ENCODE measurements at places on chromosomes 7 and 10.

- DNase-seq = no peak
Measured at GRCh38 chr7:2983586-2983985, 60.1 kb downstream of the CARD11 start.

- no peak for DNase-seq
Measured at GRCh38 chr7:26673271-26673670, 191.1 kb downstream of the SKAP2 start.

GRCh38 chr7:157694376-157694665, 357.5 kb downstream of the DNAJB6 start:
- no peak for DNase-seq

DNA sequence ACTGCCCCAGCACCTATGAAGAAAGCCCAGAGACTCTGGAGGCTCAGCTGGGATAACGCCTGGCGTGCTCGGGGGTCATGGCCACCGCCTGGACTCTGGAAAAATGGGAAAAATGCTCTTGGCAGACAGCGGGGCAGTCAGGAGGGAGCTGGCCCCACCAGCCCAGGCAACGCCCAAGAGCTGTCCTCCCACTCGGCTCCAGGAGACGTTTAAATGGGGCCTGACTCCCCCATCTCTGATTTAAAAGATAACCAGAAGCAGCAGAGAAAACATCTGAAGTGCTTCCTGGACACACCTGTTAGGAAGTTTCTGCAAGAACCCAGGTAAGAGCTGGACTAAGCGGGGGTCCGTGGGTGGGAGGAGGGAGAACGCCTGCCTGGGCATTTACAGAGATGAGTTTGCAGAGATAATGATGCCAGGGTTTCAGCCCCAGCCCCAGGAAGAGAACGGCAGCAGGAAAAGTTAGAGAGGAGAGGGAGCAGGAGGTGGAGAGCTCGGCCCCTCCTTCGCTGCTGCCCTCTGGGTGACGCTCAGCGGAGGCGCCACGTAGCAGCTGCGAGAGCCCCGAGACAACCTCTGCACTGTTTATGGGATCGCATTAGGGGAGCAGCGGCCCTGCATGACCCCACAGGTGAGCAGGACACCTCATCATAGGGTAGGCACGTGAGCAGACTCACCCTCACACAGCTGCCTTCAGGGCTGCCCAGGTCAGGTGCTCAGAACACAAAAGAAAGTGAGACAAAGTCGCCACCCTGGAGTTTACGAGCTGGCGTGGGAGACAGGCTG, 83.5 kb upstream of the INSIG1 start:
- DNase-seq = no peak

DNA sequence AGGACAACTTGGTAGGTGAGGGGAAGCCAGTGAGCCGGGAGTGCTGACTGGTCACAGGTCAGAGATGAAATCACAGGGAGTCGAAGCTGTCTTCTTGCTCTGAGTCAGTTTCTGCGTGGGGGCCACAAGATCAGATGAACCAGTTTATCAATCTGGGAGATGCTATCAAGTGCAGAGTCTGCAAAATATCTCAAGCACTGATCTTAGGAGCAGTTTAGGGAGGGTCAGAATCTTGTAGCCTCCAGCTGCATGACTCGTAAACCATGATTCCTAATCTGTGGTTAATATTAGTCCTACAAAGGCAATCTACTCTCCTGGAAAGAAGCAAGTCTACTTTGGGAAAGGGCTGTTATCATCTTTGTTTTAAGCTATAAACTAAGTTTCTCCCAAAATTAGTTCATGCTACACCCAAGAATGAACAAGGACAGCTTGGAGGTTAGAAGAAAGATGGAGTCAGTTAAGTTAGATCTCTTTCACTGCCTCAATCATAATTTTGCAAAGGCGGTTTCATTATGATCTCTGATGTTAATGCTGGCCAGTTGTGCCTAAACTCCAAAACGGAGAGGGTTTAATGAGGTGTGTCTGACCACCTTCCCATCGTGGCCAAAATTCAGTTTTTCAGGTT, 8.4 kb upstream of the LMOD2 start:
- DNase-seq = no peak

DNA sequence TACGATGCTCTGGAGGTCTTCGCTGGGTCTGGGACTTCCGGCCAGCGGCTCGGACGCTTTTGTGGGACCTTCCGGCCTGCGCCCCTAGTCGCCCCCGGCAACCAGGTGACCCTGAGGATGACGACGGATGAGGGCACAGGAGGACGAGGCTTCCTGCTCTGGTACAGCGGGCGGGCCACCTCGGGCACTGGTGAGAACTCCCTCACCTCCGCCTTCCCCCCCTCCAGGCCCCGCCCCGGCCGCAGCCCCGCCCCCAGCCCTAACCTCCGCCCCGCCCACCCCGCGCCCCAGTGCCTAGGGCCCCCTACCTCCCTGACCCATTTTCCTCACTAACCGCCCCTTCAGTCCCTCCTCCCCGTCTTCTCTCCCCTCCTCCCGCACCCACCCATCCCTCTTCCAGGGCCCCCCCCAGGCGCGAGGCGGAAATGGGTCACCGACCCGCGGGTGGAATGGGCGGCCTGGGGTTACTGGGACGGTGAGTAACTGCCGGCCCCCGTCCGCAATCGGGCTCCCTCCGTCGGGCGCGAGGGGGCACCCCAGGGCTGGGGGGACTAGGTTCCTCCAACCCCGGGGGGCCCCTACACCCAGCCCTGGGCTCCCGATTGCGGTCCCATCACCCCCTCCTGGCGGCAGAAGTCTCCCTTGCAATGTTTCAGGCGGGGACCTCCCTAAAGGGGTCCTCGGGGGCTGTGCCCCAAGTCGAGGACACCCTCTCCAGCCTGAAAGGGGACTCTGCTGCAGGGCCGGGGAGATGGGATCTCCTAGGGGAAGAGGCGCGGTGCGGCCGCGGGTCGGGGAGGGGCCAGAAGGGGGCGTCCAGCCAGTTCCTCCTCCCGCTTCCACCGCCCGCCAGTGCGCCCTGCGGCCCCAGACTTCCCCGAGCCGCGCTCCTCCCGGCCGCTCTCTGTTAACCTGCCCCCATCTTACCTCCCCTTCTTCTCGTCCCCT, 2.1 kb downstream of the PCOLCE start:
- DNase-seq = peak; percentile 74

DNA sequence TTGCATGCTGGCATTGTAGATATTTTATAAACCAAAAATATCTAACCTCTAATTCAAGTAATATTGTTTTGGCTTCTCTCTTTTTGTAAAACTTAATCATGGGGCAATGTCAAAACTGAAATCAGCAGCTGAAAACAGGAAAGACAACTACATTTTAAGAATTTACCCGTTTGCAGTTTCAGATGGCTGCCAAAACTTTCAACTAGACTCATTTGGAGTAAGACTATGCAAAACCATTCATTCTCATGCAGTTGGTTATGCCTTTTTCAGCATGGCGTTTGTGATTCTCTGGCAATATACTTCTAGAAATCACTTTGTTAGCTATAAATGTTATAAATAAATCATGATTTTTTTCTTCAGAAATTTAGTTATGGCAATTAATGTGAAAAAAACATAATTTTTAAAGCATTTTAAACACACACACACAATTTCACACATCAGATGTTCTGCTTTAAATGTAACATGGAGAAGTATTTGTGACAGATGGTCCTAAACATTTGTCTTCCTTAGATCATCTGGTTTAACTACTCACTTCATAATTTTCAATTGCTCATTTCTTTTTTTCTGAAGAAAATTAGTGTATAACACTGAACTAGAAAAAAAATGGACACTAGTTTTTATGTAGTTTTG, 116.4 kb downstream of the ITGB8 start:
- DNase-seq = no peak

DNA sequence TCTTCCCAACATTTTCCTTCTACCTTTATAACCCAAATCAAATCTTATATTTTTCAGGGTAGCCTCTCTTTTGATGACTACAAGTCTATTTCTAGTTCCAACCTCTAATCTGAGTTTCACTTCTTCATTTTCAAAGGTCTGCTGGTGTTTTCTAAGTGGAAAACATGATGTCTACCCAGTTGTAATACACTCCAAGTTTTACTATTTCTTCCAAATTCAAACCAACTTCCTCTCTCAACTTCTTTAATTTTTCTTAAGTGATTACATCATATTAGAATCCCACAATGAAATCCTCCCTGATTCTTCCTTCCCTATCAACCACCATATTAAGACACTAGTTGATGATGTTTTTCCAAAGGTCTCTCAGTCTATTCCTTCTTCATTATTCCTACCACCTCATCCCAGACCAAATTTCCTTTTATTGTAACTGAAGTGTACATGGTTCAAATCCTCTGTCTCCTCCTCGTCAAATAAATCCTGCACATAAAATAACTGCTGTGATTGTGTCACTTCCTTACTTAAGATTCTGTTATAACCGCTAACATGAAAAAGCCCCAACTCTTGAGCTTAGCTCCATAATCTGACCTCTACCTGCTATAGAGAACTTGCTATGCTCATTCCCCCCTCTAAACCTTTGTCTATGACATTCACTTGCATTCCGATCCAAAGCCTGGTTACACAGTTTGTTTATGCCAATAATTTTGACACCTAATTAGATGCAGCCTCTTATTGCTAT, 12.7 kb downstream of the TAS2R38 start:
- peak; percentile 84 for DNase-seq

DNA sequence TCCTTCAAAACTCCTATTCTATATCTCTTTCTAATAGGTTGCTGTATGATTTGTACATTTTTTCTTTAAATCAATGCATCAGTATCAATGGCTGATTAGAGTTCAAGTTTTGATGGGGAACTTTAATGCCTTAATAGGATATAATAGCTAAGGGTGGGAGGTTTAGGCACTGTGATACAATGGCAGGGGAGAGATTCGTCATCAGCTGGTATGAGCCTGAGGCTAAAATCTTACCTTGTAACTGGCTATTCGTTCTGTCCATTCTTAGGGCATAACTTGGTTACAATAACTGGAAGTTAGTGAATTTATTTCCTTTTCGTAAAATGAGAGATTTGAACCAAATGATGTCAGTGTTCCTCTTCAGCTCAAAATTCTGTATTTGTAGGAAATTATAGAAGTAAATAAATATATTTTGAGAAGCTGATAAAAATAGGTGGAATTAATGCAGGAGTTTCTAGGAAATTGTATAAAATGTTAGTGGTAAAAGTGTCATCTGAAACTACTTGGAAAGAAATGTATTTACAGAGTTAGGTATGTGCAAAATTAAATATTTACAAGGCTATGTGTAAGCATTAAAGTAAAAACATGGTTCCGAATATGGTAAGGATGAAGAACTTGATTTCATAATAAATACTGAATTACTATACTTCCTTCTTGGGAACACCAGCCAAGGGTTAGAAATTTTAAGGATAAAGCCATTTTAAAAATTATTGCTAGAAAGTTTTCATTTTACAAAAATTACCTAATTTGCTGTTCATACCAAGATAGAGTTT, 27.5 kb upstream of the NAMPT start:
- DNase-seq = no peak

DNA sequence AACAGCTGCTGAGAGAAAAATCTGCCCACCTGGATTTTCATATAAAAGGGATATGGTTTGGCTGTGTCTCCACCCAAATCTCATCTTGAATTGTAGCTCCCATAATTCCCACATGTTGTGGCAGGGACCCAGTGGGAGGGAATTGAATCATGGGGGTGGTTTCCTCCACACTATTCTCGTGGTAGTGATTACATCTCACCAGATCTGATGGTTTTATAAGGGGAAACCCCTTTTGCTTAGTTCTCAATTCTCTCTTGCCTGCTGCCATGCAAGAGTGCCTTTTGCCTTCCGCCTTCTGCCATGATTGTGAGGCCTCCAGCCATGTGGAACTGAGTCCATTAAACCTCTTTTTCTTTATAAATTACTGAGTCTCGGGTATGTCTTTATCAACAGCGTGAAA, 20.8 kb upstream of the MKI67 start:
- no peak for DNase-seq

DNA sequence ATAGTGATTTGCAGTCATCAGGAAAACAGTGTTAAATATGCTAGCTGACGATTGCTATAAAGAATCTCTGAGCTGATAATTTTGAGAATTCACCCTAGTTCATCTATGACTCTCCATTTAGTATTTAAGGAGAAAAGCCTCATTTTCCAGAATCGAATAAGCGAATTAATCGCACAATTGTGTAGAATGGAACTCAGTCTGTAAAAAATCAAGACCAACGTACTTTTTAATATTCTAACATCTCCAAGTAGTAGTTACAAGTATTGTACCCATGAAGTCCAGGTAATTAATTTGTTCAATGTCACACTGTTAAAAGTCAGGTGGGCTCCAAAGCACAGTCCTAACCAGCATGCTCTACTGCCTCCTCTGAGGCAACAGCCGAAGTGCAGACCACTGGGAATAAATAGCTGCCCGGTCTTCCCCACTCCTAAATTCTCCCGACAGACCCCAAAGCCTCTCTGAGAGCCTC, 380 bp upstream of the AGBL3 start:
- no peak for DNase-seq

DNA sequence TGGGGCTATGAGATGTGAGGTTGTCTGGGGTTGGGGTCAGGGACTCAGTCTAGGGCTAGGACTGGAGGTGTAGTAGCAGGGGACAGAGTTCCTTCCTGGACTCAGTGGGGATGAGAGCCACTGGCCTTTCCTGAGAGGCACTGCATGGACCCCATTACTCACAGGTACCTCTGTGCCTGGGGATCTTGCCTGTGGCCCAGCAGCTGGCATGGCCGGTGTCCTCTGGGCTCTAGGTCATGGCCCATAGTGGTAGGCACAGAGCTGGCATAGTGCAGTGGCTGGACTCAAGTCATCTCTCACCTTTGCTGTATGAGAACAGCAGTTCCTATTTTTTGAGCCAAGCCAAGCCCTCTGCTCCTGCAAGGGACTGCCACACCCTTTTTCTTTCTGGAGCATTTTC, 51.9 kb downstream of the NEURL1 start:
- no peak for DNase-seq

- DNase-seq = no peak
Measured at GRCh38 chr10:91211675-91212074, 8.8 kb upstream of the PCGF5 start.

DNA sequence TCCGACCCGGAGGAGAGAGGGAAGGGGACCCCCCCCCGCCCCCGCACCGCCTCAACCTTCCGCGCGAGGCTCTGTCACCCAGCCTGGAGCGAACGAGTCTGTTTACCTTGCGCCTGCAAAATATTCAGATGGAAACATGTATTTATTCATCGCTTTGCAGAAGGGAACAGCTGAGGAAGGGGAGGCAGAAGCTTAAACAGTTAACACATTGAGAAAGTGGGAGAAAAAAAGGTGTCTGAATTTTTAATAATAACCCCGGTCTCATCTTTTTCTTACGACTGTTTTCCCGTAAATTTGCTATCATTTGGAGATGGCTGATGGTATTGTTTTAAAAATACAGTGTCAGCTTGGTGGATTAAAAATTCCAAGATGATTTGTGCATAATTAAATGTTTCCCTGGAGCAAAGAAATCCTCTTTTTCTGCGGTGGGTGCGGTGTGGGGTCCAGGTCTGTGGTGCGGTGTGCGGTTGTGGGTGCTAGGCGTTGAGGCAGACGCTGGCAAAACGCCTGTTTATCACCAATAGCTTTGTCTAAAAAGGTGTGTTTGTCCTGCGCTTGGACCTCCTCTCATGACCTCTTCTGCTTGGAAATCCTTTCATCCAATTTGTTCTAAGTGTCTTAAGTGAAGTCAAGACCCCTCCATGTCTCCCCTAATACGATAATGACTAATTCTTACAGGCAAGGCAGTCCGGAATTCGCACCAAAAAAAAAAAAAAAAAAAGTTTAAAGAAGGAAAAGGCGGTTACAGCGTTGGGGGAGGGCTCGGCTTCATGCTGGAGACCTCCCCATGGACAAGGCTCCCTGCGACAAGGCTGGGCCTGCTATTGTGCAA, 1.6 kb downstream of the UNCX start:
- DNase-seq = no peak

- no peak for DNase-seq
Measured at GRCh38 chr7:75718390-75719031, 20.2 kb downstream of the HIP1 start.

GRCh38 chr10:53713431-53713830, 940.8 kb upstream of the MBL2 start:
- no peak for DNase-seq

GRCh38 chr10:68301790-68302502, 29.9 kb upstream of the HNRNPH3 start:
- peak; percentile 73 for DNase-seq

Data from Kasumi-1 (cell line).